Right atrium auricular region (tissue), 2 donors: ENCODE measurements at places on chromosomes 3 and 15. TPM values are rescaled to one million over a fixed set of nuclear protein-coding genes. Genes with fewer than 3 reads are reported as not detected.

PEX5L gene
- 0.90 TPM for total RNA-seq

MAP6D1 gene
- total RNA-seq = 0.79 TPM

IQCB1 gene
- 6.7 TPM for total RNA-seq

ZIC4 gene
- total RNA-seq = not detected

DNA sequence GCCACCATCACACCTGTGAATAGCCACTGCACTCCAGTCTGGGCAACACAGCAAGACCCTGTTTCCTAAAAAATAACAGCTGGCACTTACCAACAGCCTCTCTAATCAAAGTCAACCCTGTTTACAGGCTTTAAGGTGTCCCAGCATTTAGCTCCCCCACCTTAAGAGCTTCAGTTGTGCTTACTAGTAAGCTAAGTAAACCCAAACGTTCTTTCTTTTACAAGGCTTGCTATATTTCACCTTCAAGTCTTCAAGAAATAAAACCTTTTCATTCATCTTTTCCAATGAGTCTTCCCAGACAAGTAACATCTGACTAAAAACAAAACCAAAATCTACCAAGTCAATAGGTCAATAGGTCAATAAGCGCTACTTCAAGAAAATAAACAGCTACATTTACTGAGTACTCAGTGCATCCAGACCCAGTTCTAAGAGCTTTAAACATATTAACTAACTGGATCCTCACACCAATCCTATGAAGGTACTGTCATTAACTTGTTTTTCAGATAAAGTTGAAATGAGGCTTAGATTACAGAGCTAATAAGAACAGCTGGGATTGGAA lies 62.4 kb downstream of the PBRM1 start:
- H3K27me3 ChIP-seq = no peaks in the 10 kb centered on the region
- H3K36me3 ChIP-seq = peaks cover 57% of the 10 kb centered on the region
- H3K4me3 ChIP-seq = no peak overlapping the region
- no peak for DNase-seq
- no peaks in the 10 kb centered on the region for H3K4me1 ChIP-seq

- H3K27me3 ChIP-seq = no peaks in the 10 kb centered on the region
- no peak overlapping the region for H3K4me3 ChIP-seq
- no peak overlapping the region for H3K27ac ChIP-seq
- no peaks in the 10 kb centered on the region for H3K4me1 ChIP-seq
Measured at GRCh38 chr3:1164101-1164500, 71.3 kb downstream of the CNTN6 start.

DNA sequence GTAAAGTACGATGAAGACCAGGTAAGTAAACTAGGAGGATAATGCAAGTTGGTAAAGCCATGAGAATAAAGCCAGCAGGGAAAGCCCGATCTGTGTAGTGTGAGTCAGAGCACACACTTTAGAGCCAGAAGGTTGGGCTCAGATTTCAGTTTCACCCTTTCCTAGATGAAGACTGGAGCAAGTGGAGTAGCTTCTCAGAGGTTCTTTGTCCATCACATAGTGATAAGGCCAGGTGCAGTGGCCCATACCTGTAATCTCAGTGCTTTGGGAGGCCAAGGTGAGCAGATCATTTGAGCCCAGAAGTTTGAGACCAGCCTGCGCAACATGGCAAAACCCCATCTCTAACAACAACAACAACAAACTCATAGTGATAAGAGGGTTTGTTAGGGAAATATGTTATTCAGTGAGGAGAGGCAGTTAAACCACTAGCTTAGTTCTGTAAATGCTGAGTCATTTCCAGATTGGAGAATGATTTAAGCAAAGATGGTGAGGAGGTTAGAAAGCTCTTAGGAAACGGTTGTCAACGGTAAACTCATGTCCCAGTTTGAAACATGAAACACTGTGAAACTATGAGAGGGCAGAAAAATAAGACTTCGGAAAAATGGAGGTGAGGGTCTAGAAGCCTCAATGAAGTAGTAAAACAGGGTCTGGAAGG lies 39.0 kb downstream of the IL12A start:
- H3K27me3 ChIP-seq = no peaks in the 10 kb centered on the region
- no peaks in the 10 kb centered on the region for H3K36me3 ChIP-seq
- H3K27ac ChIP-seq = no peak overlapping the region
- H3K4me1 ChIP-seq = no peaks in the 10 kb centered on the region
- H3K4me3 ChIP-seq = no peak overlapping the region

GRCh38 chr3:195099951-195100785 lies 170.8 kb downstream of the XXYLT1 start:
- no peak overlapping the region for H3K4me3 ChIP-seq
- no peaks in the 10 kb centered on the region for H3K36me3 ChIP-seq
- H3K4me1 ChIP-seq = no peaks in the 10 kb centered on the region
- H3K27me3 ChIP-seq = no peaks in the 10 kb centered on the region

DNA sequence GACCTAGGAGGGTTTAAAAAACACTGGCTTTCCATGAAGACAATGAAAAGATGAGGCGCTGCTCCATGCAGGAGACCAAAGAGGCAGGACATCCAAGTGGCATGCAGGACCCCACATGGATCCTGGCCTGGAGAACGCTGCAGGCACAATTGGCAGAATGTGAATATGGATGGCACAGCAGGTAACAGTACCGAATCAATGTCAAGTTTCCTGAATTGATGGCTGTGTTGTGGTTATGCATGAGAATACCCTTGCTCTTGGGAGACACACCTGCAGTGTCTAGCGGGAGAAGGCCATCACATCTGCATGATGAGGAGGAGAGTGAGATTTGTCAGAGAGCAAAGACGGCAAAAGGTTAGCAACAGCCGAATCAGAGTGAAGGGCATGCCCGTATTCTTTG lies 74.3 kb upstream of the SEC13 start:
- H3K36me3 ChIP-seq = no peaks in the 10 kb centered on the region
- no peaks in the 10 kb centered on the region for H3K27me3 ChIP-seq
- DNase-seq = no peak
- H3K27ac ChIP-seq = no peak overlapping the region
- H3K4me1 ChIP-seq = no peaks in the 10 kb centered on the region

GRCh38 chr15:24772686-24773373 lies 97.3 kb downstream of the NPAP1 start:
- H3K27ac ChIP-seq = peak overlapping the region; percentile 61
- H3K4me1 ChIP-seq = no peaks in the 10 kb centered on the region

DNA sequence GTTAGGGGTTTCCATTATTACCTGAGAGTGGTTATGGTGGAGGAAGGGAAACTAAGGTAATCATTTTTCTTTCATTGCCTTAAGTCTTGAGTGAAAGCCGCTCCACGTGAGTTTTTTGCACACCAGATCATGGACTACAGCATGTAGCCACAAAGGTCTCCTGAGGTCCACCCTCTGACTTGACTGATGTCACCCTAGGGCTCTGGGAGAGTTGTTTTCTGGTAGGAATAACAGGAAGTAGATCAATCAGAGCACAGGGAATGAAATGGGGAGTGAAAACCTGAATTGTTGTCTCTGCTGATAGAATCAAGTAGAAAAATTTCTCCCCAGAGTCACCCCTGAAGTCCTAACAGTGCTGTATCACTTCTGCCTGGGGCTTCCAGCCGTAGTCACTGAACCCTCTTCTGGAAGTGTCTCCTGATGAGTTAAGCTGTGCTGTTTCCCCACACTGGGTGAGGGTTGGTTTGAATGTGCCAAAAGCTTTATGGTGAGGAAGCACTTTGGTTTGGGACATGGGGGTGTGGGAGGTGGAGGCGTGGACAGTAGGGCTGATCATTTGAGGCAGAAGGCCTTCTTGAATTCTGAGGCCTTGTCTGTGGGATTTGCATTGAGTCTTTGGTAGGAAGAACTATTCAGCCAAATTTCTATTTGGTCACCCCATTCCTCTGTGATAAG lies 64.3 kb downstream of the SLCO3A1 start:
- no peaks in the 10 kb centered on the region for H3K4me1 ChIP-seq
- H3K36me3 ChIP-seq = peaks cover 7% of the 10 kb centered on the region
- DNase-seq = no peak
- H3K27me3 ChIP-seq = no peaks in the 10 kb centered on the region
- no peak overlapping the region for H3K4me3 ChIP-seq

- no peaks in the 10 kb centered on the region for H3K4me1 ChIP-seq
- H3K27ac ChIP-seq = no peak overlapping the region
- no peaks in the 10 kb centered on the region for H3K27me3 ChIP-seq
- DNase-seq = no peak
- no peaks in the 10 kb centered on the region for H3K36me3 ChIP-seq
- no peak overlapping the region for H3K4me3 ChIP-seq
Measured at GRCh38 chr3:53643757-53644156, 149.3 kb downstream of the CACNA1D start.

DNA sequence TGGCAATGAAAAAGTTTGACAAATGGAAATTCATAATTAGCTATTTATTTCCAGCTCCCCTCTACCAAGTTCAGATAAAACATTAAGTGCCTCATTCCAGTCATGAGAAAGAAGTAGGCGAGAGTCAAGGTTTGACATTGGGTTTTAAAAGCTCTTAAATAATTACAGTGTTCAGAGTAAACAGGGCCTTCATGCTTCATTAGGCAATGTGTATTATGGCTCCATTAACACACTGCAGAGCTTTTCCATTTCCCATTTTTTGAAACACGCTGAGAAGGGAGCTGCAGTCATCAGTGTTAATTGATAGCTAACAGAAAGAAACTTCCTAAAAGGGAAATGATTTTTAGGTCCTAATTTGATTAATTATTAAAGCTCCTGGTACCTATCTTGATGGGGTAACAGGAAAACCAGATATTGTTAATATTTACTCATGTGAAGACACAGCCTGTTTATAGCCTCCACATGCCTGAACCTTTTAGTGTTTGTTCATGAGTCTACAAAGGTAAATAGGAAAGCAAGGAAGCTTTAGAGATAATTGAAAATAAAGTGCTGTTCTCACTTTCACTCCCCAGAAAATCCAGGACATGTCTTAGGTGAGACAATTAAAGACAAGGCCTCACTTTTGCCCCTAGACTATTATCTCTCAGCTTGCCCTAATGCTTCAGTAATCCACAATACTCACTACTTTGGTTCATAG lies 28.7 kb downstream of the SST start:
- H3K36me3 ChIP-seq = no peaks in the 10 kb centered on the region
- H3K4me1 ChIP-seq = no peaks in the 10 kb centered on the region
- no peak overlapping the region for H3K27ac ChIP-seq
- no peaks in the 10 kb centered on the region for H3K27me3 ChIP-seq
